ENCODE measurements at places on chromosomes 4 and X. TPM values are rescaled to one million over a fixed set of nuclear protein-coding genes. Genes with fewer than 3 reads are reported as not detected.

Gene EDA
- 0.15 TPM for total RNA-seq

GRCh38 chr4:37603070-37603468 is 83.1 kb downstream of the RELL1 start:
- no peak overlapping the region for H3K4me3 ChIP-seq
- peaks cover 16% of the 10 kb centered on the region for H3K4me1 ChIP-seq
- DNase-seq = peak; percentile 72
- no peaks in the 10 kb centered on the region for H3K27me3 ChIP-seq
- H3K36me3 ChIP-seq = no peaks in the 10 kb centered on the region

- no peak overlapping the region for H3K4me3 ChIP-seq
- DNase-seq = no peak
- H3K36me3 ChIP-seq = no peaks in the 10 kb centered on the region
These were observed 129.8 kb upstream of the NKX1-1 start for GRCh38 chr4:1535926-1536578.

- no peak overlapping the region for H3K27ac ChIP-seq
- H3K4me1 ChIP-seq = no peaks in the 10 kb centered on the region
- no peak for DNase-seq
- H3K4me3 ChIP-seq = no peak overlapping the region
- no peaks in the 10 kb centered on the region for H3K27me3 ChIP-seq
These were observed 7.8 kb downstream of the INTS6L start for GRCh38 chrX:135528254-135528653.

- DNase-seq = peak; percentile 56
- no peaks in the 10 kb centered on the region for H3K27me3 ChIP-seq
- peak overlapping the region; percentile 47 for H3K27ac ChIP-seq
- peaks cover 4% of the 10 kb centered on the region for H3K36me3 ChIP-seq
- no peak overlapping the region for H3K4me3 ChIP-seq
- peaks cover 20% of the 10 kb centered on the region for H3K4me1 ChIP-seq
These were observed 202.5 kb downstream of the PALLD start for GRCh38 chr4:168699224-168699878.

Gene HTR2C
- total RNA-seq = 0.07 TPM

Gene FGFBP2
- total RNA-seq = not detected

- H3K27ac ChIP-seq = no peak overlapping the region
- no peaks in the 10 kb centered on the region for H3K4me1 ChIP-seq
- no peak for DNase-seq
- H3K36me3 ChIP-seq = no peaks in the 10 kb centered on the region
- no peak overlapping the region for H3K4me3 ChIP-seq
- H3K27me3 ChIP-seq = peaks cover 24% of the 10 kb centered on the region
These were observed 225.8 kb upstream of the SFRP2 start for GRCh38 chr4:154014407-154015321.

Gene PNCK
- 1.0 TPM for total RNA-seq

DNA sequence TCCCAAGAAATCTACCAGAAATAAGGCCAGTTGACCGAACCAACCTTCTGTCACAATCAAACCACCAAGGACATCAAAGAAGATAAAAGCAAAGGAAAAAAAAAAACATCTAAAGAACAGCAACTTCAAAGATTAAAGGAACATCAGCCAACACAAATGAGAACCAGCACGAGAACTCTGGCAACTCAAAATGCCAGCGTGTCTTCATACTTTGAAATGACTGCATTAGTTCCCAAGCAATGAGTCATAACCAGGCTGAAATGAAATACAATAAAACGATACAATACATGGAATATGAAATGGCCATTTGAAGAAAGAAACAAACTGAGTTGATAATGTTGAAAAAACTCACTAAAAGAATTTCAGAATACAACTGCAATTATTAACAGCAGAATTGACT is 611.6 kb upstream of the GRIA3 start:
- no peak overlapping the region for H3K4me3 ChIP-seq
- H3K27me3 ChIP-seq = no peaks in the 10 kb centered on the region
- H3K4me1 ChIP-seq = no peaks in the 10 kb centered on the region
- no peak overlapping the region for H3K27ac ChIP-seq

- H3K4me3 ChIP-seq = no peak overlapping the region
- no peak for DNase-seq
- no peaks in the 10 kb centered on the region for H3K27me3 ChIP-seq
- H3K27ac ChIP-seq = no peak overlapping the region
These were observed 51.7 kb upstream of the C1QTNF7 start for GRCh38 chr4:15376145-15376544.

DNA sequence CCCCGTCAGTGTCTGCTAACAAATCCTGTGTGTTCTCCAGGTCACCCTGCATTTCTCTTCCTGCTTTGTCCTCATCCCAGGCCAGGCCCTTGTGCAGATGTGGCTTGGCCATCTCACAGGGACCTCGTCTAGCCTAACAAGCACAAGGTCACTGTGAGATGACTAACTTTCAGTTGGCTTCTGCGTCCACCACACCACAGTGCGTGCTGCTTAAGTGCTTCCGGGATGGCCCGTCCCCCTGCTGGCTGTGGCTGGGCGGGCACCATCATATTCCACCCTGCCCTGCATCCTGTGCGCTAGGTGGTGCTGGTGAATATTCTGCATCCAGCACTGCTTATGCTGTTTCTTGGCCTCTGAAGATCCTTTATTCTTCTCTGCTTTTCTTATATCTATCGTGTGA is 33.8 kb downstream of the RBBP7 start:
- no peaks in the 10 kb centered on the region for H3K27me3 ChIP-seq
- DNase-seq = peak; percentile 9
- peaks cover 51% of the 10 kb centered on the region for H3K36me3 ChIP-seq
- no peak overlapping the region for H3K4me3 ChIP-seq

Gene STK26
- total RNA-seq = 47.4 TPM

GRCh38 chrX:104193485-104193884 is 27.2 kb downstream of the FAM199X start:
- no peak overlapping the region for H3K27ac ChIP-seq
- no peak overlapping the region for H3K4me3 ChIP-seq
- no peaks in the 10 kb centered on the region for H3K27me3 ChIP-seq
- H3K4me1 ChIP-seq = no peaks in the 10 kb centered on the region
- no peak for DNase-seq

DNA sequence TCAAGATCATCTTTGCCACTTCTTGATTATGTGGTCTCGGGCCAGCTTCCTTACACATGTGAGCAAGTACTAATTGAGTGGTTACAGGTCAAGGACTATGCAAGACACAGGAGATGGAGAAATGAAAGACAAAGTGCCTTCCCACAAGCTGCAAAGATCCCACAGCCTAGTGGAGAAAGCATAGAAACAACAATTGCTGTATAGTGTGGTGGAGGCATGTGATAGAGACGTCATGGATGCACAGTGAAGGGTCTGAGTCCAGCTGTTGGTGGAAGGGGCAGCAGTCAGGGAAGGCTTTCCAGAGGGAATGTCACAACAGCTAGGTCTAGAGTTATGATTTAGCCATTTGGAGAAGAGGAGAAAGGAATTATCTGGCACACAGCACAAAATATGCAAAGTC is 210.6 kb downstream of the KDR start:
- no peaks in the 10 kb centered on the region for H3K27me3 ChIP-seq
- no peak overlapping the region for H3K4me3 ChIP-seq
- H3K4me1 ChIP-seq = peaks cover 30% of the 10 kb centered on the region
- H3K36me3 ChIP-seq = no peaks in the 10 kb centered on the region

Gene CCDC149
- total RNA-seq = 7.9 TPM

DNA sequence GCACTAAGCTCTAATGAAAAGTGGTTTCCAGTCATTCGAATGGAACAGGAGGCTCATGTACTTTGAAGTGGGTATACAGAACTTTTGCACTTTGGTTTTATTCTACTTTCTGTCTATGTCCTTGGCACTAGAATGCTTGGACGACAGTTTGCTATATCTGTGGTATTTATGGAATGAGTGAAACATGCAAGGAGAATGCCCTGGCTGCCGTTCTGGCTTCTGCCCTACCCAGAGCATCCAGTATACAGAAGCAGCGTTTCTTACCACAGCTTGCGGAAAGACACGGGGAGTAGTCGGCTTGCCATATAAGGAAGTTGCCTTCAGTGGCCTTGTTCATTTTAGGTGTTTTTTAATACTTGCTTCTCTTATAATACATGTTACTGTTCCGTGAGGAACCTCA is 98.0 kb downstream of the TBL1X start:
- no peak overlapping the region for H3K4me3 ChIP-seq
- H3K27me3 ChIP-seq = no peaks in the 10 kb centered on the region
- DNase-seq = peak; percentile 56
- no peak overlapping the region for H3K27ac ChIP-seq
- peaks cover 28% of the 10 kb centered on the region for H3K4me1 ChIP-seq

GRCh38 chr4:74919783-74920182 is 13.1 kb upstream of the PARM1 start:
- no peak overlapping the region for H3K27ac ChIP-seq
- no peaks in the 10 kb centered on the region for H3K4me1 ChIP-seq
- no peaks in the 10 kb centered on the region for H3K27me3 ChIP-seq
- no peak for DNase-seq
- no peak overlapping the region for H3K4me3 ChIP-seq

DNA sequence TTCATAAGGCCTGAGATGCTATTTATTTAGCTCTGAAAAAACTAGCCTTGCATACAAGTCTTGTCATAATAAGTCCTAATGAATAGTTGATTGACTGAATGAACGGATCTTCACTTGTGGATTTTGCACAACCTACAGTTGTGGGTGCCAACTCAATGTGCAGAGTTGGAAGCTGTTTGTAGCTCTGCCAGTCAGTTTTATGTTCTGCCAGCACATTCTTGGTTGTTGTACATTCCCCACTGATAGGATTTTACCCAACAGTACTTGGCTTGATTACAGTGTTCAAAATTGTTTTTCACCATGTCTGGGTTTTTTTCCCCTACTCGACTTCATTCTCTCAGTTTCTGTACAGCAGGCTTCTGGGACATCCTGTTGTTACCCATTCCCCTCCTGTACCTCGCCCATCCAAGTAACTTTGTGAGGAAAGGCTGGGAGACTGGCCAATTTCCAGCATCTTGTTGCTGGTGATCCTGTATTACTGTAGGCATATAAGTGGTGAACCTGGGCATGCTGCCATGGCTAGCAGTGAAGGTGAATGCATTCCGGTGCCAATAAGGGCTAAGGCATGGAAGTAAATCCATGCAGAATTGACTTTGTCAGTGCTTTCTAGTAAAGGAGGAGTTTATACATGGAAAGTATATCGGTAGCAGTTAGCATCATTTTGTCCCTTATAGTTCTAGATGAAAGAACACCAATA is 22.8 kb downstream of the IL1RAPL1 start:
- DNase-seq = peak; percentile 15
- no peaks in the 10 kb centered on the region for H3K36me3 ChIP-seq
- H3K4me1 ChIP-seq = no peaks in the 10 kb centered on the region
- H3K4me3 ChIP-seq = no peak overlapping the region
- H3K27ac ChIP-seq = no peak overlapping the region

Gene CXorf49
- total RNA-seq = not detected

GRCh38 chrX:100819837-100820666 is at the start of gene CSTF2:
Gene CSTF2 (plus strand): TSS chrX:100820391. CDS start chrX:100820417, 26 bp downstream.
- peak within 1 kb of the TSS; percentile 54 for H3K27ac ChIP-seq
- H3K27me3 ChIP-seq = no peaks in the 10 kb centered on the region
- H3K4me1 ChIP-seq = peaks cover 8% of the 10 kb centered on the region

Gene ADH6
- not detected for total RNA-seq

Gene CLNK
- total RNA-seq = not detected

Gene KIAA1210
- 0.07 TPM for total RNA-seq

DNA sequence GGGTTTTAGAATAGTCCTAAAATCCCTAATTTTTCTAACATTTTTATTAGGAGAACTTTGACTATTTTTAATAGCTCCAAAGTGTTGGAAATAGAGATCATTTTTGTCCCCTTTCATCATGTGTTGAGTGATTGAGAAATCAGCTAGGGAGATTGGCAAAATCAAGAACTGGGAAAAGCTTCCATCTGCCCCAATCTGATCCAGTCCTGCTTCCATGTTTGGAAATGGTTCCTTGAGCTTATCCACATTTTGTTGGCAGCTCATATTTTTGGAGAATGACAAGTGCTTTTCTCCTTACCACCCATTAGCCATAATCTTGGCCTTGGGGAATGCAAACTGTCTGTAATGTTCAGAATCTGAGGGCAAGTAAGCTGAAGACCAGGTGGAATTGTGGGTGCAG is 73.9 kb downstream of the SYNPO2 start:
- H3K27me3 ChIP-seq = no peaks in the 10 kb centered on the region
- H3K27ac ChIP-seq = no peak overlapping the region
- H3K4me3 ChIP-seq = no peak overlapping the region

DNA sequence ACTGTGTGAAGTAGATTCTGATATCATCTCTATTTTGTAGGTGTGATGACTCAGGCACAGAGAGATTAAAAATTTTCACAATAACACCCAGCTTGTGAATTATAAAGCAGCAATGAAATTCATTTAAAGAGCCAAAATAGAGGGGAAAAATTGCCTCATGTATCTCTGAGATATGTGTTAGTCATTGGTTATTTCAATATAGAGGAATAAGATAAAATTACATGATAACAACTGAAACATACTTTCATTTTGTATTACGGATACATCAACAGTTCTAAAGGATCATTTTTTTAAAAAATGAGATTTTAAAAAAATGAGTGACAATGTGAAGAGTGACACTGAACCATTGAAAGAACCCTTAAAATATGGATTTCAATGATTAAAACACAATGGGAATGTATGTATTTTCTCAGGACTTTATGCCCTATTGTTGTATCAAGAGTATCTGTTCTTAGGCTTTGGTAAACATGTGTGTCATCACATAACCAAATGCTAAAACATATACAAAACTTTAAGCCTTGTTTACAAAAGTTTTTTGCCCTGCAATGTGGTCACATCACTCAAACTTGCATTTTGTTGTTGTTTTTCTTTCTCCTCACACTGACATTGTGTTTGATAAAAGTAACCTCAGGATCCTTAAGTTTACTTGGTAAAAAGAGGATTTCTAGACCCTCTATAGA is 221.3 kb downstream of the ANTXR2 start:
- no peak overlapping the region for H3K27ac ChIP-seq
- H3K36me3 ChIP-seq = no peaks in the 10 kb centered on the region
- no peak for DNase-seq
- H3K4me3 ChIP-seq = no peak overlapping the region
- H3K27me3 ChIP-seq = no peaks in the 10 kb centered on the region

DNA sequence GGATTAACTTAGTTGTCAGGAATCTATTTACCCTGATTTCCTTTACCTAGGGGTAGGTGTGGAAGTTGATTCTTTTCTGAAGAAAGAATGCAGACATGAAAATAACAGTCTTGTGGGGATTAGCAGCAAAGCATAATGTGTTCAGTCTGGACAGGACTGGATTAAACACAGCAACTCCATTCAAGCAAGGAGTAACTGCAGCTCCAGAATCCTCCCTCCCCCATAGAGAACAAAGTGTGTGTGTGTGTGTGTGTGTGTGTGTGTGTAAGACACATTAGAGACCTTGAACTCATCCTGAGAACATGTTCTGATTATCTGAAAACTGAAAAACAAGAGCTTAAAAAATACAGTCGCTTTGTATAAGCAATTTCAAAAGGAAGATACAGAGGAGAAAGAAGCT is 9.3 kb downstream of the C4orf54 start:
- no peaks in the 10 kb centered on the region for H3K36me3 ChIP-seq
- no peak overlapping the region for H3K27ac ChIP-seq
- no peaks in the 10 kb centered on the region for H3K27me3 ChIP-seq
- no peak overlapping the region for H3K4me3 ChIP-seq
- H3K4me1 ChIP-seq = no peaks in the 10 kb centered on the region
- no peak for DNase-seq

- no peak for DNase-seq
- H3K27me3 ChIP-seq = no peaks in the 10 kb centered on the region
These were observed 158.8 kb downstream of the CAMK2D start for GRCh38 chr4:113602646-113603228.
